ENCODE measurements at places on chromosomes 2 and 18. TPM values are rescaled to one million over a fixed set of nuclear protein-coding genes. Genes with fewer than 3 reads are reported as not detected.

ITGB6 gene
- total RNA-seq: 13.3 TPM

SIX3 gene
- not detected for total RNA-seq

SCN1A gene
- not detected for total RNA-seq

TBR1 gene
- total RNA-seq: not detected

NAT8 gene
- not detected for total RNA-seq
